ENCODE measurements at places on chromosomes 2 and 18.

GRCh38 chr2:20241973-20242726, 17.2 kb upstream of the SDC1 start:
- DNase-seq, result no peak

DNA sequence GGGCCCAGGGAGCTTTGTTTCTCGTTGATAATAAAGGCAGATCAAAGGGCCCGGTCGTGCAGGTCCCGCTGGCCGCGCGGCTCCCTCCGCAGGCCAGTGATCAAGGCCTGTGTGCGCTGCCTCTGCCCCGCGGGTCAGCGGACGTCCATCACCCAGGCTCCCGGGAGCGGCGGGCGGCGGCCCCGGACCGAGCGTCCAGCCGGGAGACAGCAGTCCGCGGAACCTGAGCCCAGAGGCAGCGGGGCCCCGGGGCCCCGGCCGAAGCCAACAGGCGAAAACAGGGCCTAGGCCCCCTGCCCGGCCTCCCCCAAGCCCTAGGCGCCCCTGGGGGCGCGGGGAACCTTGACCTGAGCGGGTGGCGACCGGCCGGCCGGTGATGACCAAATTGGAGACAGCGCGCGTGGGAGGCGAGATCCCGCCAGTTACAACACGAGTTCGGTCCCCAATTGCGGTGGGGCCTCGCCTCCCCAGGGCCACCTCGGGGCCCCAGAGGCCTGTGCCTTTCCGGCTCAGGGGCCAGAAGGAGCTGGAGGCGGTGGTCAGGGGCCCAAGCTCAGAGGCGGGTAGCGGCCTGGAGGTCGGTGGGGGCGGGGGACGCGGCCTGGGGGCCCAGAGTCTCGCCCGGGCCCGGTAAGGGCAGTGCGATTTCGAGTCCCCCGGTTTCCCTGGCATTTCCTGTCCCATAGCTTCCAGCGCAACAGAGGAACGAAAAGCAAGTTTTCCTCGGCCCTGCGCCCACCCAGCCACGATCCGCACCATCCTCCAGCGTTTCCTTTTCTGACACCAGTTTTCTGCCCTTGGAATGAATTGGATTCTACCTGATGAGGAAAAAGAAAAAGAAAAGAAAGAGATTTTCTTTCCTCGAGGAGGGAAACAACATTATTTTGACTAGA, 5.9 kb downstream of the SP9 start:
- no peak for DNase-seq

- no peak for DNase-seq
Observed at GRCh38 chr18:39647627-39648534, 2082.3 kb upstream of the CELF4 start.

DNA sequence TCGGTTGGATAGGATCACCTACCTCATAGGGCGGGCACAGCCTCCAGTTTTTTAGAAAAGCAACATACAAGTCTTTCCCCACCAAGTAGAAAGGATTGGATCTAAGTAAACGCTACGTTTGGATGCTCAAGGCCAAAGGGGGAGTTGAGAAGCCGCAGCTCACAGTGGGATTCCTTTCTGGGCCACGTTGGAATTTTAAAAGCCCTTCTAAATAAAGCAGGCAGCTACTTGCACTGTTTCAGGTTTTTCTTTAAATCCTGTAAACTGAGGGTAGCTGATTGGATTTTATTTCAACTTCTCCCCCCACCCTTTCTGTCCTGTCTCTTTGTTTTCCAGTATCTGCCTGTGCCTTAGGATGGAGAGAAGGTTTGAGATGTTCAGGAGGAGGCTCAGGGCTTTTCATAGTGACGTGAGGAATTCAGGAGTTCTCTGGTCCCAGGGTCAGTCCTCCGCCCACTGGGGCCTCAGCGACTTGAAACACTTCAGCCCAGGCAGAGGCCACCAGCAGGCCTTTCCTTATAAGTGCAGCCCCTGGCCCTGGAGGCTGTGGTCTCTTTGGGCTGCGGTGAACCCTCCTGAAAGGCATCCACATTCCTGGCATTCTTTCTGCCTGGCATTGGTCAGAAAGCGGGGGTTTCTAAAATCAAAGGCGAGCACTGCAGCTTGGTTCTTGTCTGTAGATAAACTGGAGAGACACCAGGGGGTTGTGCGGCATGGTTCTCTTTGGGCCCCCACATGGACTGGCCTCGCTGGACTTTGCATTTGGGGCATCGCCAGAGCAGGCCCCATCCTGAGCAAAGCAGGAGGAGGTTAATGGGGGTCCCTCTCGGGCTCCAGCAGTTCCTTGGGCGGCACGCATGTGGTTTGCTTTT, 44.5 kb downstream of the SH3BP4 start:
- DNase-seq, result no peak

DNA sequence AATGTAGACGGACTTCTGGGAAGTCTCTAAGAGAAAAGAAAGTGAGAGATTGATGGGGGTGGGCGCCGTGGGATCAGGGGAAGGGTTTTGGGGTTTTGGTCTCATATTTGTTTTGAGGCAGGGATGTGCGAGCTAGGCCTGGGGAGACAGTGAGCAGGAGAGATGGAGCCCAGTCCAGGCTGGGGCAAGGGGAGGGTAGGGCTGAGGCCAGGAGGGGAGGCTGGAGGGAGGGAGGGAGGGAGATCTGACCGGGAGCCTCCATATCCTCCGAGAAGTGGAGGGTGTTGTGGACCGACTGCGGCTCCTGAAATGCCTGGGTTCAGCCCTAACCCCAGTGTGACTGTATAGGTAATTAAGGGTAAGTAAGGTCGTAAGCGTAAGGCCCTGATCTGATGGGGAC, 72.8 kb upstream of the ODC1 start:
- DNase-seq, result no peak

GRCh38 chr2:185583058-185583816, 155.4 kb upstream of the FSIP2 start:
- DNase-seq, result no peak

DNA sequence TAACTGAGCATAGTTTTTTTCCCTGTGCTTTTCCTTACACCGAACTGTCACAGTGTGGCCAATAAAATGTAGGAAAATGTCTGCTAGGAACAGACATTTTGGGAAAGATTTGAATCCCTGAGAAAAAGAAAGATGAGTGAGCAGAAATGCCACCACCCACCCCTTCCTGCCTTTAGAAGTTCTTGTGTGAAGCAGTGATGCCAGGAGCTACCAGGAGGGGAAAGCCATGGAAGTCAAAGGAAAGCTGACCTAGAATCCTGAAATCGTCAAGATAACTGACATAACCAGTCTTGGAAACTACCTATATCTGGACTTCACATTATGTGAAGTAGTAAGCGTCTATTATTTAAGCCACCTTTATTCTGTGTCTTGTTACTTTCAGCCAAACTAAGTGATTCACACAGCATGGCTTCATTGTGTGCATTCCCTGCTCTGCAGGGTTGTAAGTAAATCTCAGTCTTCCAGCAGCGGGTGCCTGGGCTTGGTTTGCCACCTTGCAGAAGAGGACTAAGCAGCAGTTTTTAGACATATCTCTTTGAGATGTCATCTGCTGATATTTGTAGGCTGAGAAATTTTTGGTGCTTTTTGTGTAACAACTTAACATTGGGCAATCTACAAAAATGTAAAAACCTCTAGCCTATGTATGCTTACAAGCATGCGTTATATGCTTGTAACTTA, 11.2 kb upstream of the SPRED2 start:
- no peak for DNase-seq

- no peak for DNase-seq
Observed at GRCh38 chr2:107001551-107001950, 115.6 kb upstream of the ST6GAL2 start.

- DNase-seq, result no peak
Observed at GRCh38 chr2:105261061-105261460, 19.5 kb downstream of the GPR45 start.

Measured in stimulated activated CD8-positive, alpha-beta memory T cell treated with anti-CD3 and anti-CD28 coated beads, Interleukin-7, amount 100 ng/mL, for 1 hour (primary cell).